ENCODE measurements at places on chromosomes 6 and 20.

DNA sequence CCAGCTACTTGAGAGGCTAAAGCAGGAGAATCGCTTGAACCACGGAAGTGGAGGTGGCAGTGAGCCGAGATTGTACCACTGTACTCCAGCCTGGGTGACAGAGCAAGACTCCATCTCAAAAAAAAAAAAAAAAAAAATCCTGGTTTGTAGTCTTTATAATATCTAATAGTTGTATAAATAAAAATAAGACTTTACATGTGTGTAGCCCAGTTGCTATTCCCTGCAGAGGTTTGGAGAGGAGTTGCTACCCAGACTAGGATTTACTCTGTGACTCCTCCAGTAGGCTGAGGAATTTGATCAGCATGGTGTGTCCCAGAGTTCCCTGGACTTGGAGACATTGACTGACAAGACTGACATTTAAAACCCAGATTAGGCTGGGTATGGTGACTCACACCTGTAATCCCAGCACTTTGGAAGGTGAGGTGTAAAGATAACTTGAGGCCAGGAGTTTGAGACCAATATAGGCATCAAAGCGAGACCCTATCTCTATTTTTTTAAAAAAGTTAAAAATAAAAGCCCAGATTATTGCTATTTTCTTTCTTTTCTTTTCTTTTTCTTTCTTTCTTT is 10.2 kb downstream of the CHMP4B start:
- DNase-seq = no peak

DNA sequence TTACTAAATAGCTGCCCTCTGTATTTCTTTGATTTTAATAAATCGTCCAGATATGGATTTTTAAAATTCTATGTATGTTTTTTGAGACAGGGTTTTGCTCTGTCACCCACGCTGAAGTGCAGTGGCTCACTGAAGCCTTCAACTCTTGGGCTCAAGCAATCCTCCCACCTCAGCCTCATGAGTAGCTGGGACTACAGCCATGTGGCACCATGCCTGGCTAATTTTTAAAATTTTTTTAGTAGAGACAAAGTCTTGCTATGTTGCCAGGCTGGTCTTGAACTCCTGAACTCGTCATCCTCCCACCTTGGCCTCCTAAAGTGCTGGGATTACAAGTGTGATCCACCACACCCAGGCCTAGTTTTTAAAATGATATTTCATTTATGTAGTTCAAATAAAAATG is 47.4 kb upstream of the DDR1 start:
- no peak for DNase-seq

DNA sequence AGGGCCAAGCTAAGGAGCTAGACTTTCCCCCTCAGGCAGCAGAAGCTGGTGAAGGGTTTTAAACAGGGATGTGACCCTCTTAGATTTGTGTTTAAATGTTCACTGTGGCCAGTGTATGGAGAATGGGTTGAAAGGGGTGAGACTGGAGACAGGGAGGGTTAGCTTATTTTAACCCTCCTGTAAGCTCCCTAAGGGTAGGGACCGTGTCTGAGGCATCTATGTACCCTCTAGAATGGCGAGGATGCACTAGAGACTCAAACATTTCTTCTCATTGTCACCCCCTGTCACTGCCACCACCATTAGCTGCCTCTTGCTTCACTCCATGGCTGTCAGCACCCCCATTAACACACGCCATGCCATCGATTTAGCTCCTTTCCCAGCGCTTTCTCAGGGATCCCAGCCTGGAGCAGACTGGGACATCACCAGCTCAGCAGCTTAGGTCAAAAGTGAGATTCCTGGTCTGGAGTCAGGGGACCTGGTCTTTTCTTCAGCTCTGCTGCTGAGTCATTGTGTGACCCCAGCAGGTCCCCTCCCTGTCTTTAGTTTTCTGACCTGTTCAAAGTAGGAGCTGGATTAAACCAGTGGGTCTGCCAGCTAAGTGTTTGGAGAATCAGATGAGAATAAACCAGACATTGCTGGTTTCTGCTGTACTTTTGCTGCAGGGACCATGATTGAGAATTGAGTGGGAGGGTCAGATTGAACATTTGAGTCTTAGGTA is 1.1 kb upstream of the SLC22A7 start:
- no peak for DNase-seq

DNA sequence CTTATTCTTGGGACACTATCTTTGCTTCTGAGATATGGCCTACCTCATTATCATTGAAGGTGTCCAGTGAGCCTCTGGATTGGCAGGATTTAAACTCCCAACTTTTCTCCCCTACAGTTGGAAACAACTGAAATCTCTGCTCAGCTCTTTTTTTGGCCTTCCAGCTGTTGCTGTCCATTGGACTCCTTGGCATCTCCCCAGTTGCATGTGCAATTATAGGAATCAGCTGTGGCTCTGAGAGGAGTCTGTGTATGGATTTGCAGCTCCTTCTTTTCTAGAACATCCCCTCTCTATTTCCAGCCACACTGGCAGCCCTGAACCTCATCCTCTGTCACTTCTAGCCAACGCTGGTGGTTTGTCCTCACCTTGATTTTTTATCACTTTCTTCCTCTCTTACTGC is 21.2 kb downstream of the RAB22A start:
- no peak for DNase-seq

GRCh38 chr6:96391776-96392360 is 129.7 kb upstream of the UFL1 start:
- DNase-seq = peak; percentile 11

DNA sequence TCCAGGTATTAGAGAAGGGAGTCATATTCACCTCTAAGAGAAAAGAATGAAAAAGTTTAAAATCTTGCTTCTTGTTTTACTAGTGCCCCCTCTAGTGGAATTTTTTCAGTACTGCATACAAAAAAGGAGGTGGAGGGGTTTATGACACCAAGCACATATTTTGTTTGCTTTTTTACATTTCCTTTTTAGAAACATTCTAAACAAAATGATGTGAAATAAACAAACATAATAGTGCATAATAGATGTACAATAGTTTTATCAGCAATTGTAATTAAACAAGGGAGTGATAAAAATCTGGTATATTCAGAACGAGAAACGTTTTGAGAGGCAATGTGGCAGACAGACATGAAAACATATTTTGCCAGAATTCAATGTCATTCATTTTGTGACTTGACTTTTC is 111.0 kb upstream of the TFAP2D start:
- DNase-seq = peak; percentile 2

DNA sequence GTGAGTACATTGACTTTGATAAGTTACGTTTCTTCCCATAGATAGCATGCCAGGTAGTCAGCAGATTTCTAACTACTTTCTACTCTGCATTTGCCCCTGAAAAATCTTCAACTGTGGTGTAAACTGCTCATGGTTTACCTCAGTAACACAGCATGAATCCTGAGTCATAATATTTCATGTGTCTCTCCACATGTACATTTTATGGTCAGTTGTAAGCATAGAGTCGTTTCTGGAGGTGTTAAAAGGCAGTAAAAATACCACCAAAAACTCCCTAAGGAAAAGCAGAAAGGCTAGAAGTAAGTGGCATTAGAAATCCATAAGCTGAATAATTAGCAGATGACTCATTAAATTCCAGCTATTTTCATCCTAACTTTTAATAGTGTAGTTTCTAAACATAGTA is 4.1 kb upstream of the GPR63 start:
- peak; percentile 44 for DNase-seq

GRCh38 chr6:16578695-16579285 is 182.5 kb downstream of the ATXN1 start:
- no peak for DNase-seq

GRCh38 chr6:37709932-37710555 is 12.4 kb upstream of the MDGA1 start:
- DNase-seq = no peak

GRCh38 chr6:103617642-103618041 is 1242.1 kb downstream of the HACE1 start:
- DNase-seq = no peak

- DNase-seq = no peak
These were observed 26.8 kb downstream of the DACT2 start for GRCh38 chr6:168292826-168293225.

Data from retinal pigment epithelial cell (primary cell).